ENCODE measurements at places on chromosomes 12 and 14.

DNA sequence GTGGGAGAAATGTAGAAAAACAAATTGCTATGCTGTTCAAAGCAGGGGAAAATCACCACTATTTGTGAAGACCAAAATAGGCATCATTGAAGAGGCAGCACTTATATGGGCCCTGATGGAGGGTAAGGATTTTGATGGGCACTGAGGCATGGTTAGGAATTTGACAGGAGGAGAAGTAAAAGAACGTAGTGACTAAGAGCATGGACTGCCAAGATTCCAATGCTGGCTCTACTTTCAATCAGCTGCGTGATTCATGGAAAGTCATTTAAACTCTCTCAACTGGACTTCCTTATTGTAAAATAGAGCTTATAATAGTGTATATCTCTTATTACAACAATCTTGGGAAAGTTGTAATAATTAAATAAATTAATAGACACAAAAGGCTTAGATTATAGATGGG lies 267.7 kb upstream of the G2E3 start:
- no peak for DNase-seq

GRCh38 chr14:61342486-61342885 lies 21.1 kb downstream of the PRKCH start:
- DNase-seq, result no peak

- no peak for DNase-seq
These were observed 1.8 kb downstream of the HNRNPC start for GRCh38 chr14:21267431-21267845.

DNA sequence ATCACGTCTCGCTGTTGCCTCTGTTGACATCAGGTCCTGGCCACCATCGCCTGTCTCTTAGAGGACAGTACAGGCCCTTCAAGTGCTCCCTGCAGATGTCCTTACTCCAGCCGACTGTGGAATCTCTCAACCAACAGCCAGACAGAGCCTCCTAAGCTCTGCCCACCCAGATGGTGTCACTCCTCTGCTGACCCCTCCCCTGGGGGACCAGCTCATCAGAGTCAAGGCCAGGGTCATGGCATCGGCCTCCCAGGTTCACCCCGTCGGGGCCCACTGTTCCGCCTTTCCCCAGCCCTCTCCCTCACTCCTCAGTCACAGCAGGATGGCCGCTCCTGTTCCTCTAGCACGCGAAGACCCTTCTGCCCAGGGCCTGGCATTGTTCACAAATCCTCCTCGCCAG lies 157.3 kb upstream of the TMEM132C start:
- DNase-seq, result no peak

- peak; percentile 26 for DNase-seq
These were observed 101.7 kb downstream of the RTN1 start for GRCh38 chr14:59768855-59769375.

GRCh38 chr14:36455241-36455627 lies 64.8 kb downstream of the NKX2-1 start:
- no peak for DNase-seq

DNA sequence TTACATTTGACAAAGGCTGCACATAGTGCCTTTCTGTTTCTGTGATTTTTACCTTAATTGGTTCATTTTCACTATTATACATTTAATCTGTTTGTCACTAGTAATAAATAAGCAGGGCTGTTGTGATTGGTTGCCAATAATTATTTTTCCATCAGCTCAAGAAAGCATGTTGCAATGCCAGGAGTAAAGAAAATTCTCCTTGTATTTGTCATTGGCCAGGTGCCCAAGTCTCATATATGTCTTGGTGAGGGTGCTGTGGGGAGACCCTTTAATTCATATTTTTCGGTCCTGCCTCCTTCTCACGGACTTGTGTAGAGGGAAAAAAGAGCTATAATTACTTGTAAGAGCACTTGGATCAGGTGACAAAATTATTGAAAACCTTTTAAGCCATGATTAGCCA lies 108.0 kb downstream of the KITLG start:
- DNase-seq, result no peak

DNA sequence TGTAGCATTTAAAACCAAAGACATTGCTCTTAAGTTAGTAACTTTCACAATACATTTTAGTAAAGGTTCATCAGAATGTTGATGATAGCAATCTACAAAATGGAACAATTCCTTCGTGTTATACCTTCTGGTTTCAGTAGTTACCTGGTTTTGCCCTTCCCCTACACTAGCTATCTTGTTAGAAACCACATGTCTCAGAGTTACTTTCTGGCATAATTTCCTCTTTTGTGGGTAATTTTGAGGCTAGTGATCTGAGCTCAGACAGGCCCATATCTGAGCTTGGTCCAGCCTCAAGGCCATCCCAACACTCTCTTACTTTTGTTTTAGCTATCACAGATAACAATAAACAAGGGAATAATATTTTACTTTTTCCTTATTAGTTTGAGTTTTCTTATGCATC lies 196.9 kb downstream of the KITLG start:
- no peak for DNase-seq

DNA sequence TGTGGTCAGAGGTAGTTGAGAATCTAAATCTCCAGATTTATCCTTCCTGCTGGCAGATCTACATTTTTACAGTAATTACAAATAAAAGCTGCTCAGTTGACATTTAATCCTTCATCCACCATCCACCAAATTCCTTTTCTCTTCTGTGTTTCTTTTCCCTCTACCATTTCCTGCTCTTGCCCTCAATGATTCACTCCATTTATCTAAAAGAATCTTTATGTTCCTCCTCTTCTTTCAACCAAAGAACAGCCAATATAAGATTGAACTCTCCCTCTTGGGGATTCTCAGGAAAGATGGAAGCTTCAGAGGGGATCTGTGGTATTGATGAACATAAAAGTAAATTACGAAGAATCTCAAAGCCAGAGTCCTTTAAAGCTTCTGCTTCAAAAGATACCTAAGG lies 4.4 kb downstream of the MAP4K5 start:
- DNase-seq, result no peak

- DNase-seq, result no peak
These were observed 323.4 kb downstream of the VRK1 start for GRCh38 chr14:97120611-97121031.

GRCh38 chr12:23707270-23707669 lies 242.2 kb downstream of the SOX5 start:
- no peak for DNase-seq

- no peak for DNase-seq
These were observed 28.8 kb downstream of the HOXC4 start for GRCh38 chr12:54082397-54082892.

- no peak for DNase-seq
These were observed 79.7 kb upstream of the CCND2 start for GRCh38 chr12:4193821-4194220.

DNA sequence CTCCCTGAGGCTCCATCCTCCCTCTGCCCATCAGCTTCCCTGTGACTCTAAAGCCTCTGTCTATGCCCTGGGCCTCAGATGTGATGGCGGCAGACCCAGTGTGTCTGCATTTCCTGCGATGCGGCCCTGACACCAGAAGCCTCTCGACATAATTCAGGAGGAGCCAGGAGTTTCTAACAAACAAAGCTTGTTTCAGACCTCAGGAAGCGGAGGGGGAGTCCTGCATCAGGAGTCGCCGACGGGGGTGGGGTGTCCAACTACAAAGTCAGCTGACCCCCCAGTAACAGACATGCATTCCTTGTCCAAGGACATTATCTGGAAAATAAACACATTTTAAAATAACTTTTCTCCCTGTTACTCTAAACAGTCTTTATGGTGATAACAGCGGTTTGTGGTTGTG lies 167.5 kb downstream of the DPF3 start:
- no peak for DNase-seq

- no peak for DNase-seq
These were observed 142.0 kb upstream of the PZP start for GRCh38 chr12:9349888-9350885.
